ENCODE measurements at places on chromosomes 3 and 15. TPM values are rescaled to one million over a fixed set of nuclear protein-coding genes. Genes with fewer than 3 reads are reported as not detected.

GRCh38 chr3:40766396-40766795 lies 241.6 kb downstream of the ZNF621 start:
- H3K4me1 ChIP-seq = peaks cover 2% of the 10 kb centered on the region
- DNase-seq = no peak
- no peak overlapping the region for H3K4me3 ChIP-seq
- H3K27me3 ChIP-seq = peaks cover 7% of the 10 kb centered on the region

DNA sequence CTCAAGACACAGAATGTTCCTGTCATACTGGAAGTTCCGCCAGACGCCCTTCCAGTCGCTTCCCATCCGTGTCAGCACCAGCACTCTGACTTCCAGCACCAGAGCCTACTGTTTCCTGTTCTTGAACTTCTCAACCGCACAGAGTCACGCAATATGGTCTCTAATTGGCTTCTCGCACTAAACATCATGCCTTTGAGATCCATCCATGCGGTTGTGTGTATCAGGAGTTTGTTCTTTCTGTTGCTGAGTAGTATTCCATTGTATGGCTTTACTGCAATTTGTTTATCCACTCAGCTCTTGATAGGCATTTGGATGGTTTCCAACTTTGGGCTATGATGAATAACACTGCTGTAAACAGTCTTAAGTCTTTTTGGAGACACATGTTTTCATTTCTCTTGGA lies 112.1 kb downstream of the LRRK1 start:
- peaks cover 10% of the 10 kb centered on the region for H3K36me3 ChIP-seq
- no peak overlapping the region for H3K4me3 ChIP-seq
- peaks cover 42% of the 10 kb centered on the region for H3K27me3 ChIP-seq
- no peak overlapping the region for H3K27ac ChIP-seq

DNA sequence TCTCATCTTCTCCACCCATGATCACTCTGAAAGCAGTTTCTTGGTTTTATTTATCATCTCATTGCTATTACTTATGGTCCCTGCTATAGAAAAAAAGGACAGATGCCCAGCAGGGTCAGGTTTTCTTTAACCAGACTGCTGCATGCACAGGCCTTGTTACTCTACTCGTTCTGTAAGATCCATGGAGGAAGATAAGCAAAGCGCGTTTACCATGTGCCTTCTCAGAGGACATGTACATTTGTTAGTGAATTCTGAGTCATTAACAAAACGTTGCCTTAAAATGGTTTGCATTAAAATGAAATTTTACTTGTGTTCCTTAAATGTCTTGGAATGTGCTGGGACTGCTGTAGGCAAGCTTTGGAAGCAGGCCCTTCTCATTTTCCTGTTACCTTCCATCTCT lies 657.3 kb upstream of the KCNMB2 start:
- peaks cover 2% of the 10 kb centered on the region for H3K4me1 ChIP-seq
- DNase-seq = no peak
- no peaks in the 10 kb centered on the region for H3K36me3 ChIP-seq
- H3K4me3 ChIP-seq = no peak overlapping the region
- no peak overlapping the region for H3K27ac ChIP-seq
- H3K27me3 ChIP-seq = no peaks in the 10 kb centered on the region

DNA sequence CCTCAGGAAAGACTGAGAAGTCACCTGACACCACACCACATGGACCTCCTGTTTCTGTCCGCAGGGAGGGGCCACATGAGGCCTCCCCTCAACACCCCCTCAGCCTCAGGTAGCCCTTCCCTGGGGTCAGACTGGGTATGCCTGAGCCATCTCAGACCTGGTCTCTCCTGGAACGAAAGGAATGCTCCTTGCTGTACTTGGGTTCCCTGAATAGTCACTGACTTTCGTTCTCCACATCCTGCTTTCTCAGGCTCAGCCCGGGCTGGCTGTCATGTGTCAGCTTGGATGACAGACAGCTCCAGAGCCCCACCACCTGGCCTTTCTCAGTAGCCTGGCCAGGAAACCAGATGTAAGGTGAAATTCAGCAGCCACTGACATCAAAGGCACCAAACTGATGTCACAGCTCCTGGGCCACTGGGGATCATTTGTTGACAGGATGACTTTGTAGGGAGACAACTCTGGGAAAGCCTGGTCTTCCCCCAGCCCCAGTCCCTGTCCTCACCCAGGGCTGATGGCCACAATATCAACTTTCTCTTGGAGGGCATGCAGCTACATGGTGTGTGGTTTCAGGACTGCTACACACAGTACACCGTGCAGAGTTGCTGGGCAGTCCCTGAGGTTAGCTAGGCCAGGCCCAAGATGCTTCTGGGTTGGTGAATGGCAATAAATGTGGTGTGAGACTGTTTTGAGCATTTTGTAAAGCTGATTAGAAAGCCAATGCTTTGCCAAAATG lies 141.4 kb upstream of the MRPS22 start:
- no peak overlapping the region for H3K4me3 ChIP-seq

- H3K36me3 ChIP-seq = peaks cover 21% of the 10 kb centered on the region
- no peak for DNase-seq
- peaks cover 14% of the 10 kb centered on the region for H3K4me1 ChIP-seq
- no peak overlapping the region for H3K27ac ChIP-seq
- no peak overlapping the region for H3K4me3 ChIP-seq
These were observed 261.1 kb upstream of the CBLB start for GRCh38 chr3:106129939-106130338.

DNA sequence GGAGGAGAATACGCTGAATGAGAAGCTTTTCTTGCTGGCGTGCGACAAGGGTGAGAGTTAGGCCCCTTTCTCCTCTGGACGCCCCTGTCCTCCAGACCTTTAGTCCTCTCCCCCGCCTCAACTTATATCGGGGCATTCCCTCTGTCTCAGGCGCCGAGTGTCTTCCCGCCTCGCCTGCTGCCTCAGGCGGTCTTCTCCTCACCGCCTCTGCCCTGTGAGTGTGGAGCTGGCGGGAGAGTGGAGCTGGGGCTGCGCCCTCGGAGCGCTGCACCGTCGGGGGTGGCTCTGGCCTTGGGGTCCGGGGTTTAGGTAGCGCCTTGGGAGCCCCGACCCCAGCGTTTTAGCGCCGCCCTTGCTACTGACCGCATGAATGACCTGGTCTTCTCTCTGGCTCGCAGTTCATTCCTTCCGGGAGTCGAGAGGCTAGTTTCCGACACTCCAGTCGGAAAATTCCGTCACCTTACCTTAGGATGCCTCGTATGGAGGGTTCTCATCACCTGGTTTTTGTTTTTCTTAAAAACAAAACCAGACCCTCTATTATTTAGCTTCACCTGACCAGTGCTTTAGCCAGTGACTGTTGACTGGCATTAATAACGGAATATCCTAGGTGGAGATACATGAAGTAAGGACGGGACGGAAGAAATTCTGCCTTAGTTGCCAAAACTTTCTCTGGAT lies 985 bp downstream of the TRPC1 start:
- no peaks in the 10 kb centered on the region for H3K36me3 ChIP-seq
- H3K4me3 ChIP-seq = peak overlapping the region; percentile 79
- peaks cover 56% of the 10 kb centered on the region for H3K27me3 ChIP-seq
- peaks cover 12% of the 10 kb centered on the region for H3K4me1 ChIP-seq

DNA sequence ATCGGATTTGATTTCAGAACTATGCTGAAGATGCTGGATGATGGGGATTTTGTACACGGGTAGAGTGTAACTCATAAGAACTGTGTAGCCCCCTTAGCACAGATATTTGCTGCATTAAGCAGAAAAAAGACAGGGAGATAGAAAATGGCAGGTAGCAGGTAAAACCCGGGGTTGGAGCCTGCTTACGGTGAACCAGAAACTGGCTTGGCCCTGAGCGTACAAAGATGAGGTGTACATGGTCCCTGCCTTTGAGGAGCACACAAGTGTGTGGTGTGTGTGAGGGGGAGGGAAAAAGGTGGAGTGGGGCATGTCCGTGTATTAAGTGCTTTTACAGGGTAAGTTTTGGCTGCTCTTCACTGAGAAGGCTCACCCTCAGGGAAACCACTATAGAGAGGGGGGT lies 3.5 kb downstream of the LPP start:
- no peaks in the 10 kb centered on the region for H3K27me3 ChIP-seq
- H3K27ac ChIP-seq = peak overlapping the region; percentile 20
- no peak for DNase-seq
- H3K4me1 ChIP-seq = peaks cover 57% of the 10 kb centered on the region
- no peak overlapping the region for H3K4me3 ChIP-seq

DNA sequence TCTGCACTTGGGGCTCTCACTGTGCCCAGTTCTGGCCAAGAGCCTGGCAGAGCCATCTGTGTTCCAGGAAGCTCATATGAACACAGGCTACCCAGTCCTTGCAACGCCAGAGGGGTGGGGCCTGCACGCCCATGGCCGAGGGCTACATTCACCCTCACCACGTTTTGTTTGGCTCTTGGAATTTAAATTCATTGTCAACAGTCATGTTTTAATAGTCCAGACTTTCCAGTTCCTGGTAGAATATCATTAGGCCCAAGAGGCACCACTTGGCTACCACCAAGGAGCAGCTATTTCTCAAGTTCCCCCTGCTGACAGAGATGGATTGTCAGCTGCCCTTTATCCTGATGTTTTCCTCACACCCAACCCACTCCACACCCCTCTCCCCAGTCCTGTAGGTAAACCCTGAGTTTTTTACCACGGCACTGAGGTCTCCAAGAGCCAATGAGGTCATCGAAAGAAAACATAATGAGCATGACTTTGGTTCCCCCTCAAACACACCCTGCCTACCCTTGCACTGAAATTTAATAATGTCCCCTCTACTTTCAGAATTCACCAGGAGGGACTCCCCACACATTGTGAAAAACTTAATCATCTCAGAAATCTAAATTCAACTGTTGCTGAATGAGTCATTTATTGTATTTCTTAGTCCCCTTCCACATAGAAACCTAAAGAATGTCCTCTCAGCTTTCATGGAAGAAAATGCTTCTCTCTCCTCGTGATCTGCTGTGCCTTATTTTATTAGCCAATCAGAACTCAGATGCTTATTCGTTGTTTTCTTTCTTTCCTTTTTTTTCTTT lies 125.1 kb downstream of the SHQ1 start:
- no peak for DNase-seq
- H3K4me3 ChIP-seq = no peak overlapping the region
- no peaks in the 10 kb centered on the region for H3K27me3 ChIP-seq
- H3K27ac ChIP-seq = peak overlapping the region; percentile 13

GRCh38 chr3:25430287-25430934 lies 2.3 kb downstream of the RARB start:
- no peaks in the 10 kb centered on the region for H3K36me3 ChIP-seq
- no peak overlapping the region for H3K27ac ChIP-seq
- no peak for DNase-seq
- no peak overlapping the region for H3K4me3 ChIP-seq
- peaks cover 60% of the 10 kb centered on the region for H3K27me3 ChIP-seq

DNA sequence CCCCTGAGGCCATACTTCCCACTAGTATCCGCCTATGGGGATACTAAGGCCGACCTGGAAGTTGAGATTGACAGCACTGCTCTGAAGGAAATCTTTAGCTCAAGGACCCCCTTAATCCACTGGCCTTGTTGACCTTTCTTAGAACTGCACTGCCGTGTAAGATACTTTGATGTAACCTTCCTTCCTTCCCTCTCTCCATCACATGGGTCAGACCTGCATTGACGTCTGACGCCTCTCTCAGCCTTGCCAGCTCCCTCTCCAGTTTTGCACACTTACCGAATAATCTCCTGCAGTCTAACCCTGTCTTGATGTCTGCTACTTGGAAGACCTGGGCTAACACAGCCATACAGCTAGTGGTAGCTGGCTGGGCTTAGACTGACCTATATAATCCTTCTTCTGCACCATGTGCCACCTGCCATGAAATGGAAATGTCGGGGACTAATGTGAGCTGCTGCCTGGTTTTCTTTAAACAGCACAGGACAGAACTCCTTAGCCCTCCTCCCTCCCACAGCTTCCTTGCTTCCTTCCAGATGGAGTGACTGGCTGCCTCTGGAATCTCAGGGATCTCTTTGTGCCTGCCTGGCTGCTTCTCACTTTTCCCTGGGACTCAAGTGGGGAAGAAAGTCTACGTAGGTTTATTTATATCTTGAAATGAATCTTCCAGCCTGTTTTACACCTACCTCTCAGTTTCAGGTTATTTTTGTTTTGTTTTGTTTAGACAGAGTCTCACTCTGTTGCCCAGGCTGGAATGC lies 39.2 kb upstream of the HERC1 start:
- no peaks in the 10 kb centered on the region for H3K27me3 ChIP-seq
- DNase-seq = no peak
- peaks cover 6% of the 10 kb centered on the region for H3K4me1 ChIP-seq

GRCh38 chr3:140148824-140149390 lies 213.9 kb downstream of the CLSTN2 start:
- no peaks in the 10 kb centered on the region for H3K4me1 ChIP-seq
- DNase-seq = no peak
- H3K4me3 ChIP-seq = no peak overlapping the region
- H3K27me3 ChIP-seq = no peaks in the 10 kb centered on the region
- H3K36me3 ChIP-seq = no peaks in the 10 kb centered on the region
- H3K27ac ChIP-seq = no peak overlapping the region

GRCh38 chr3:66370179-66370578 lies 130.6 kb downstream of the LRIG1 start:
- no peaks in the 10 kb centered on the region for H3K36me3 ChIP-seq
- no peak overlapping the region for H3K27ac ChIP-seq
- H3K4me1 ChIP-seq = peaks cover 2% of the 10 kb centered on the region
- DNase-seq = no peak

GRCh38 chr15:22265970-22266369 lies 185.6 kb downstream of the OR4M2 start:
- H3K4me3 ChIP-seq = no peak overlapping the region
- peak; percentile 38 for DNase-seq
- no peaks in the 10 kb centered on the region for H3K27me3 ChIP-seq

DNA sequence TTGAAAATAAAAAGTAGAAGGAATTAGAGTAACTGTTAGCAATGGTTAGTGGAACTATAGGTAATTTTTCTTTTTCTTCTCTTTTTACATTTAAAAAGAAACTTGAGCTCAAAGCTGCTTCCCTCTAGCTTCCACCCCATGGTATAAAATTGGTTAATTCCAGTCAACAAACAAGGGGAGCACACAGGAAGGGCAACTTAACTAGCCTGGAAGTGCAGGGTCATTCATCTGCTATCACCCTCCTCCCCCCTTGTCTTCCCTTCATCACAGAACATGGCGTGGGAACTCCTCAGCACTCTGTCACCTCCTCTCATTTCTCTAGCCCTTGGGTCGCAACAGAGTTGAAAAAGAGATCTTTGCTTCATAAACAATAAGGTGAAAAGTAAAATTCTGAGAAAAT lies 20.0 kb downstream of the MASP1 start:
- no peak overlapping the region for H3K27ac ChIP-seq
- H3K4me1 ChIP-seq = no peaks in the 10 kb centered on the region
- H3K36me3 ChIP-seq = no peaks in the 10 kb centered on the region
- no peak overlapping the region for H3K4me3 ChIP-seq
- H3K27me3 ChIP-seq = peaks cover 15% of the 10 kb centered on the region

DNA sequence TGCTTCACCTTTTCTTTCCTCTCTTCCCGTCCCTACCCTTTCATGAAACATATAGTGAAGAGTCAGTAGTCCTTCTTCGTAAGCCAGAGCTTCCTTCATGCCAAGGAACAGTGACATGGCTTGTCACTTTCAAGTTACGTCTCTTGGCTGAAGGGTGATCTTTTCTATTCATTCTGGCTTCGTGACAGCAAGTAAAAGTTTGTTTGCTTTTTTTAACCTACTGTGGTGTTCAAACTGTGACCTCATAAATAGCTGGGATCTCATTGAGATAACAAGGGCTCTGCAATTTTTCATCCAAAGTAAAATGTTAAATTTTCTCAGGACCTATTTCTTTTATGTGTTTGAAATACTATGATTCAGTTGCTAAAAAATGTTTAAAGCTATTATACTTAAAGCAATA lies 10.5 kb downstream of the CDIN1 start:
- DNase-seq = no peak
- H3K4me1 ChIP-seq = peaks cover 12% of the 10 kb centered on the region
- no peaks in the 10 kb centered on the region for H3K36me3 ChIP-seq
- H3K27ac ChIP-seq = no peak overlapping the region

Gene COL6A5
- 0.02 TPM for total RNA-seq

Gene TERC
- total RNA-seq = 17.4 TPM

Gene MAN2A2
- total RNA-seq = 183 TPM

Gene ZNF385D
- not detected for total RNA-seq
